ENCODE measurements at places on chromosomes 12 and 14. TPM values are rescaled to one million over a fixed set of nuclear protein-coding genes. Genes with fewer than 3 reads are reported as not detected.

Gene CCDC177
- under 0.01 TPM for total RNA-seq

Gene IL23A
- 0.50 TPM for total RNA-seq

Gene PXMP2
- total RNA-seq, result 16.4 TPM

Gene SYT1
- 1.3 TPM for total RNA-seq

Gene FOXA1
- total RNA-seq, result 0.15 TPM

Gene DIO2
- 16.1 TPM for total RNA-seq

All from smooth muscle cell of trachea (primary cell).